ENCODE measurements at places on chromosomes 2 and 18.

DNA sequence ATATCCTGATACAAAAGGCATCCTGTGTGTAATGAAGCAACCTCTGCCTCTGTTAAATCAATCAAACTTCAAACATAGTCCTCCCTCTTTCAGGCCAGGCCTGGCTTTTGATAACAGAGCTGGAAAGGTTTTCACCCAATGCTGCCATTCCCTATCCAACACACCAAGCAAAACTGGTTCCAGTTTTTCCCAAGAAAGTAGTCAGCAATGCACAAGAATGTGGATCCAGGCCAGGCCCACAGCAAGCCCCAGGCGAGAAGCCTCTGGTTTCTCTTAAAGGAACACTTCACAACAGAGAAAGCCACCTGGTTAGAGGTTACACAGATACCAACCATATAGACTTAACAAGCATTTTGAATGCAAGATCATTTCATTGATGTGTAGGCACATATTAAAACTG is 49.2 kb upstream of the CCDC150 start:
- DNase-seq = peak; percentile 36

GRCh38 chr2:104501929-104502328 is 352.0 kb upstream of the POU3F3 start:
- no peak for DNase-seq

GRCh38 chr2:201923436-201924328 is 110.0 kb upstream of the FZD7 start:
- DNase-seq = peak; percentile 12

DNA sequence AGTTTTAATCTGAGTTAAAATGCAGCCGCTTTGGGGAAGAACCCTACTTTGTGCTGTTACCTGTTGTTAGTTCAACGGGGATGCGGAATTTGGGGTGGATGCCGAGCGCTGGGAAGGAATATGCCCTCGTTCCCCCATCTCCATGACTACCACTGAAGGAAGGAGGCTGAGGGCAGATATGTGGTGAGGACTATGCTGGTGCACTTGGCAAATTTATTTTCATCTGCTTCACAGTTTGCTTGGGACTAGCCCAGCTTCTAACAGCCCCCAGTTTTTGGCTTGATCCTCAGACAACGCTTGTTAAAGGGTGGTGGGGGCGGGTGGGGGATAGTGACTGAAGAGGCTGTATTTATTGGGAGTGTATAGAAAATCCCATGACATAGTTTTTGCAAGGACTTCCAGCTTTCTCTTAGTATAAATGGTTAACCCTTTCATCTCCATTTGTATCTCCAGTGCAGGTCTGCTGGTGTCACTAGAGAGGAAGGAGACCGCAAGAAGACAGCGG is 100.8 kb downstream of the COLEC12 start:
- DNase-seq = no peak

DNA sequence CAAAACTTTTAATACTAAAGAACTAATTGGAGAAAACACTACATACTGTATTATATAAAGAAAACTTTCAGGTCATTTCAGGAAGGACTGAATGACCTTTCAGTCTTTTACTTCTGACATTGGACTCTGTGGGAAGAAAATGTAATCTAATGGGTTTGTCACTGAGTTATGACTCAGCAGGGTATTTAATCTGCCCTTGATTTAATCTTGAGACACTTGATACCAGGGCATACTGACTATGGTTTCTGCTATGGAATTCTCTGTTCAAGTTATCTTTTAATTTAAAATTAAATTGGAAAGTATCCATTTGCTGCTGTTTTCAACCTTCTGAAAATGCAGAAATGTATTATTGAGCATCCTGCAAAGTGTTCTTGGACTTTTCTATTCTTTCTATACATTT is 354.2 kb upstream of the GALNT5 start:
- no peak for DNase-seq

DNA sequence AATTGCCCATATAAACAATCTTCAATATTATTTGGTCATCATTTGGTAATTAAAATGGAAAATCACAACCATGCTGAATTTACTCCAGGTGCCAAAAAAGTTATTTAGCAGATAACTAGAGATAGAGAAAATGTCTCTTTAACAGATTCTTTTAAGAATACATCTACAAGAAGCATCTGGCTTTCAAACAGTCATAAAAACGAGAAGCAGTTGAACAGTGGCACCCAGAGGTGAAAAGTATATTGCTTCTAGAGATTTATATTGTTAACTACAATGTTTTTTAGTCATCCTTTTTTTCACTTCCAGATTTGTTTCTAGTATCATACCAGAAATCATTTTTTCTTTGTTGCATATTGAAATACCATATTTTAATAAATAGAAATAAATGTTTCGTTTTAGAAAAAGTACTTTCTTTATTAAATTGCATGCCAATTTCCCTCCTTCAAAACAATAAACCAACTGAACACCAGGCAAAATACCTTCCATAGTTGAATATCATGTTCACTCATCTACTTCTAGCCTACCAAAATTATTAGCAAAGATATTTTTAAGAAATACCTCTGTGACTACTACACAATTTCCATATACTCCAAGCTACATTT is 65.4 kb upstream of the HNRNPA3 start:
- peak; percentile 29 for DNase-seq

GRCh38 chr2:42877511-42877910 is 85.1 kb upstream of the HAAO start:
- DNase-seq = no peak

- DNase-seq = no peak
Observed at GRCh38 chr18:77099485-77100370, 32.9 kb downstream of the MBP start.

- DNase-seq = no peak
Observed at GRCh38 chr2:30422444-30423040, 24.5 kb upstream of the LCLAT1 start.

- DNase-seq = no peak
Observed at GRCh38 chr2:120378605-120379004, 32.7 kb downstream of the INHBB start.

GRCh38 chr2:134002391-134002790 is 251.5 kb upstream of the MGAT5 start:
- DNase-seq = no peak

DNA sequence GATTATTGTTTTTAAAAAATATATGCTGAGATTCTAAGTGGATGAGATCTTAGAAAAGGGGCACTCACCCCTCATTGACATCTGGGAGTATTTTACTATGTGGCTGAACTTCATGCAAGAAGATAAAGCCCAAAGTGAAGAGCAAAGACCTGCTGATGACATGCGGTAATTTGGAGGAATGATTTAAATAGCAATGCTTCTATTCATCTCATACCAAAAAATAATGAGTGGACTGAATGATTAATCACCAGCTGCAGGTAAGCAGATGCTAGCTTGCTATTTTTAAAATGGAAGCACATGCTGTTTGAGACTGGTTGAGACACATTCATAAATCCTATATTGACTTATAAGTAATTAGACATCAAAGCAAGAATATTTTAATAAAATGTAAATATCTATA is 12.7 kb upstream of the CDK15 start:
- no peak for DNase-seq

DNA sequence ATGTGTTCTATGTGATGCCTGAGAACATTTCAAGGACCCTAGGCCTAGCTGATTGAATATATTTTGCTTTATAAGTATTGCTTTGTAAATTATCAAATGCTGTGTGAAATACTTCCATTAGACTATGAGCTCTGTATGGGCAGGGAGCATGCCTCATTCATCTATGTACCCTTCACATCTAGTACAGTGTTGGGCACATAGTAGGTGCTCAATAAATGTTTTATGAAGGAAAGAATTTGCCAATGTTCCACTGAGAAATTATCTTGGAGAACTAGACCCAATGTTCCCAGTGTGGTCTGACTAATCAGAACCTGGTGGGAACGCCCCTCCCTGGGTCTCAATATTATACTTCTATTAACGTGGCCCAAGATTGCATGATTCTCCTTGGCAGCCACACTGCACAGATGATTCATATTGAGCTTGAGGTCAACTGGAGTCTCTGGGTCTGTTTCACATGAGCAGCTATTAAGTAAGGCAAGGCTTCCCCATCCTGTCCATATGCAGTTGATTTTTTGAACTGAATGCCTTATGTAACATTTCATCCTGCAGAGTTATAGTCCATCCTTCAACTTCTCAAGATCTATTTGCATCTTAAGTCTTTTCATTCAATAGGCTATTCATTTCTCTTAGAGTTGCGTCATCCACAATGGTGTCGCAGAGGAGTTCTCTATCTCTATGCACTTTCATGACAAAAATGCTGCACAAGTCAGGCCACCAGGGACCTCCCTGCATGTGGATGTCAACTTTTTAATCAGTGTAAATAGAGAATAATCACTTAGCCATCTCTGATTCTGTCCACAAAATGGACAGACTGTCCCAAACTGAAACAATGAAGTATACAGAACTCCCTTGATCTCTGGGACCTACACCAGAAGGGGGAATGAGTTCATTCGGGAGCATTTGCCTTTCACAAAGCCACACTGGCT is 257.6 kb downstream of the CYP26B1 start:
- no peak for DNase-seq

DNA sequence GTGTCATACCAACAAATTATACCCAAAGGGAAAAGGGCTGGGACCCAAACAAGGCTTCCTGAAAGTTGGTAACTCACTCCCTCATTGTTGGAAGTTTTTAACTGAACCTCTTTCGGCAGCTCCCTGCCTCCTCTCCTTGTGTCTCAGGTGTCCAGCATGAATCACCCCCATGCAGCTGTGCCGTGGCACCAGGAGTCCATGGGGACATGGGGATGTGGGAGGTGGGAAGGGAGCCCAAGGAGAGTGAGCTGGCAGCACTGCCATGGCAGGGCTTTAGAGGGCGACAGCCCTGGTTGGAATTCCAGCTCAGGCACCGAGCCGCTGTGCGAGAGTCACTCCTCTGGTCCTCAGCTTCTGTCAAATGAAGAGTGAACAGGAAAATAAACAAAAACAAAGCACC is 12.5 kb upstream of the GYPC start:
- no peak for DNase-seq

DNA sequence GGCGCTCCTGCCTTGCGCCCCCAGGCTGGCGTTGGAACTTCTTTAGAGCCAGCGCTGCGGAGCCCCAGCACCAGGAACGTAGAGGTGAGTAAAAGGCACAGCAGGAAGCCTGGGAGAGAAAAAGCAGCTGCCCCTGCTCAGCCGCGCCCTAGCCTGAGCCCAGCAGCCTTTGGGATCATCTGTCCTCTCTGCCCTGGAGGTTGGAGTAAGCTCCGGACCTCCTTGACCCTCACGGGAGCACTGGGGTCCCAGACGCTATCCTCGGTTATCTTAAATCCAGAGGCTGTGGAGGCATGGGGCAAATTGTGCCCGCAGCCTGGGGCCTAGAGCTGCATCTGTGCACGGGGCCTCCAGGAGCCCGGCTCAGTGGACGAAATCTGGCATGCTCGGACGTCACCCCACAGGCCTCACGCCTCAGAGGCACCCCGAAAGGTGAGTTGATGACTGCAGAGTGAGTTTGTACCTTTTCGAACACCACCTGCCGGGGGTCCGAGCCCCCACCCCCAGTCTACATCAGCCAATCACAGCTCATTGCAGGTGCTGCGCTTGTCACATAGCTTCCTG is 1.6 kb upstream of the SLC66A2 start:
- DNase-seq = peak; percentile 45

DNA sequence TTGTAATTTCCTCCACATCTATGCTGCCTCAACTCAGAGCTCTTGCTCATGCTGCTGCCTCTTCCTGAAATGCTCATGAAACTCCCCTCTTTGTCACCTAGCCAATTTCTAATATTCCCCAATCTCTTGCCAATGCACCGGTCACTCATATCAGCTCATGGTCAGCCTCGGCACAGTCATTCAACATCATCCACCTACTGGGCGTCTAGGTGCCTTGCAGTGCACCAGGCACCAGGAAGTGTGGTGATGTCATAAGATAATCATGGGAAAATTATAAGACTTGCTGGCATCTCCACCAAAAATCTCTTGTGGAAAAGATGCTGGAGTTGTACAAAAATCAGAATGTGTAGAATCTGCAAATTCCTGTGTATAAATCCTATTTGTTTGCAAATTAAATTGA is 52.6 kb upstream of the RAB27B start:
- DNase-seq = no peak

- peak; percentile 41 for DNase-seq
Observed at GRCh38 chr2:46849721-46850556, 65.7 kb downstream of the MCFD2 start.

GRCh38 chr2:20351555-20352229 is 1.0 kb upstream of the PUM2 start:
- no peak for DNase-seq

DNA sequence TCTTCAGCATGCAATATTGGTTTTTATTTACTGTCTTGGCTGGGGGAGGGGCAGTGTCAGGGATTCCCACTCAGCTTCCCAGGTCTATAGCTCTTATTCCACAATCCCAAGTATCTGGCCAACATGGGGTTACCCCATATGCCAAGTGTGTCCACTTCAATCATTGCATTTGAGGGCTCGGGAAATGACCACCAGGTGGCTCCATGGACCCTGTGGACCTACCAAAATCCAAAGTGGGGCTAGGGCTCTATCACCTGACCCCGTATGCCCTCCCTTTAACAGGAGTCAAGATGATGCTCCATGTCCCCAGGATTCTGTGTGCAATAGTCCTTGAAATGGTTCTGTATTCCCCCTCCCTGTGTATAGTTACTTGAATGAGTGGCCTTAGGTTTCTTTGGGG is 12.1 kb upstream of the TRAF3IP1 start:
- DNase-seq = no peak

DNA sequence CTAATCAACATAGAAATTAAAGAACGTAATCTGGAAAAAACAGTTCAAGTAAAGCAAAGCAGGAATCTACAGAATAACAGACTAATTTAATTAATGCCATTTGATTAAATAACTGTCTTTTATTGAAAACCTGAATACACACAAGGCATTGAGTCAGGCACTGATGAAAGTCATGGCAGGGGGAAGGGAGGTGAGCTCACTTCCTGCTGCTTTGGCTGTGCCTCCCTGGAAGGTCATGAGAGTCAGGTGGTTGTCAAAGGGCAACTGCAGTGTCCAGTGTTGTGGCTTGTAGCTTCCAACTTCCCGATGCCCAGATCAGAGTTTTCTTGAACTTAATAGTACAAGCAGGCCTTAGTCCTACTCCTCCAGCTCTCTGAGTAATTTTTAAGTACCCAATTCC is 180.9 kb downstream of the PID1 start:
- no peak for DNase-seq

- no peak for DNase-seq
Observed at GRCh38 chr2:125593036-125593435, 1062.9 kb upstream of the GYPC start.

DNA sequence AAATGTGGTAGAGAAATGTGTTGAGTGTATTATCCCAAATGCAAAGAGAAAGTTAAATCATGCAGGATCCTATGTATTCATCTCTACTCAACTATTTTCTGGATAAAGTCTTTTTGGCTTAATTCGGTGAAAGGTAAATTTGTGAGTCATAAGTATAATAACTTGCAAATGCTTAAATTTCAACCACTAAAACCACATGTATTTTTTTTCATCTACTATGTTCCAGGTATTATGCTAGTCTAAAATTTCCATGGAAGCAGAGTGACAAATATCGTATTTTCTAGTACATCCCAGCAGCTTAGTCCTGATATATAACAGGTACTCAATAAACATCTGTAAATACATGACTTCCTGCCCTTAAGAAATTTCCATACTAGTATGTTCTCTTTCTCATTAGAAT is 6.2 kb downstream of the ALS2 start:
- no peak for DNase-seq

GRCh38 chr2:99472600-99472960 is 17.2 kb downstream of the REV1 start:
- no peak for DNase-seq

GRCh38 chr18:40402052-40402451 is 1553.0 kb upstream of the PIK3C3 start:
- DNase-seq = no peak

GRCh38 chr2:100029460-100029859 is 112.9 kb downstream of the AFF3 start:
- no peak for DNase-seq

- peak; percentile 79 for DNase-seq
Observed at GRCh38 chr18:76803814-76804213, 18.5 kb upstream of the ZNF236 start.
